ENCODE measurements at places on chromosomes 12 and 14. TPM values are rescaled to one million over a fixed set of nuclear protein-coding genes. Genes with fewer than 3 reads are reported as not detected.

DNA sequence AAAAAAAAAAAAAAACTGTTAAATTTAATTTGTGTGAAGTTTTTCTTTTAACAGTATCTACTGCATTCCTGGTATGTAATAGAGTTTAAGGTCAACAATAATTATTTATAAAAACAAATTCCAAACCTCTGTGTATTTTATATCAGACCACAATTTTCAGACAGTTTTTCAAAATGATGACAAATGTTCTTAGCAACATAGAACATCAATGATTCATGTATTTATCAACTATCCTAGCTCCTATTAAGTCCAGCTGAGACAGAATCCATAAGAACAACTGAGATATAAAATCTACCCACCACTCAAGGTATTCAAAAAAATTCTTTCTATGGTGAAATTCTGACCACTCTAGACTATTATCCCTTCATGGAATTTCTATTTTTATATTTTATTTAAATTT is 144.5 kb downstream of the EPS8 start:
- no peak for DNase-seq

The C12orf75 gene
- polyA plus RNA-seq: 181 TPM

GRCh38 chr12:19190292-19191031 is 60.9 kb downstream of the PLEKHA5 start:
- DNase-seq: no peak

DNA sequence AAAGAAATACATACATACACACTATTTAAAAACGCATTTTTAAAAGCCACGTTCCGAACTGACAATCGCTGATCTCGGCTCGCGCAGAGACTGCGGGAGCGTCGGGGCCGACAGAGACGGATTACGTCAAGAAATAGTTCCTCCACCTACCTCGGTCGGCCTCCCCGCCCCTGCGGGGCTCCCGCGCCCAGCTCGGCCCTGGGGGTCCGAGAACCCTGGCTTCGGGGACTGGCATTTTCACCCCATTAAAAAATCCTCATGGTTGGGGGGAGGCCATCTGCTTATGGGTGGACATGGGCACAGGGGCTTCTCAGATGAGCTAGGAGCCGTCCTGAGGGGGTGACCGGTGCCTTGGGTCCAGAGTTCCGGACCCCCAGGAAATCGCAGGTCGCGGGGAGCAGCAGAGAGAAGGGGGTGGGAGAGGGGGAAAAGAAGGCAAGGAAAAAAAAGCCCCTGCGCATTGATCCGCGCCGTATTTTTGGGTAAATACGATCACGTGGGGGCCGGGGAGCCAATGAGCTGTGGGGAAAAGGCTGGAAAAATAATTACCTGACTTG is 324 bp upstream of the HOXC9 start:
- DNase-seq: no peak

GRCh38 chr12:86950043-86950442 is 693.9 kb upstream of the MGAT4C start:
- DNase-seq: no peak

DNA sequence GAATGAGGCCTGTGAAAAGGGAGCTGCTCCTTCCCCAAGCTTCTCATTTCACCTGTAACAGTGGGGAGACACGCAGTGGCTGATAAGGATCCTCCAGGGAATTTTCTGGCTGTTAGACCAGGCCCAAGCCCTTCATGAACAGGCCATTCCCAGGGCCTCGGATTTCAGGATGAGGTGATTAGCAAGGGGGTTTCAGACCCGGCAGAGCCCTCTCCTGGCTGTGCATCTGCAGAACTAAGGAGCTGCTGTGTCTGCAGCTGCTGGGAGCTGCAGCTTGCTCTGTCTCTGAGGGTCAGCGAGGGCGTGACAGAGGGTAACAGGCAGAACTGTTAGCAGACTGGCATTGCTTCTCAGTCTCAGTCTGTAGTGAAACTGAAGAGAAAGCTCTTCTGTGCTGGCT is 110.4 kb downstream of the KCNA5 start:
- no peak for DNase-seq

DNA sequence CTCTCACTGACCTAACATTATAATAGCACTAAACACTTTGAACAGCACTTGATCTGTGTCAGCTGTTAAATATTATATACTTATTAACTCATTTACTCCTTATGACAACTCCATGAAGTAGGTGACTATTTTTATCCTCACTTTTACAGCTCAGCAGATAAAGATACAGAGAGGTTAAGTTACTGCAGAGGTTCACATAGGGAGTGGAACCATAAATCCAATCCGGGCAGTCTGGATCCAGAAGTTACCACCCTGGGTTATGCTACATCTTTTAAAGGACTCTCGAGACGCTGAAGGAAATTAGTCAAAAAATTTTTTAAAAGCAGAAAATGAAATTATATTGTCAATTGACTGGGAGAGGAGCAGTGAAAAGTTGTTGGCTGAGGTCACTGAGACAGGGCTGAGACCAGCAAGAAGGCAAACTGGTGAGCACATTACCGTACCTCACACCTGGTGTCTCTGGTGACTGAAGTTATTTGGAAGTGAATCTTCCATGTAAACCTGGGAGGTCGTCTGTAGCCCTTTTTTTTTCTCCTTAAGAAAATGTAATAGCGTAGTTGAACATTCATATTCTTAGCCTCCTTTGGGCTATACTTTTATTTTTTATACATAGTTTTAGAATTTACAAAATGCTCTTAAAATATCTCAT is 1.2 kb upstream of the RIMKLB start:
- no peak for DNase-seq

DNA sequence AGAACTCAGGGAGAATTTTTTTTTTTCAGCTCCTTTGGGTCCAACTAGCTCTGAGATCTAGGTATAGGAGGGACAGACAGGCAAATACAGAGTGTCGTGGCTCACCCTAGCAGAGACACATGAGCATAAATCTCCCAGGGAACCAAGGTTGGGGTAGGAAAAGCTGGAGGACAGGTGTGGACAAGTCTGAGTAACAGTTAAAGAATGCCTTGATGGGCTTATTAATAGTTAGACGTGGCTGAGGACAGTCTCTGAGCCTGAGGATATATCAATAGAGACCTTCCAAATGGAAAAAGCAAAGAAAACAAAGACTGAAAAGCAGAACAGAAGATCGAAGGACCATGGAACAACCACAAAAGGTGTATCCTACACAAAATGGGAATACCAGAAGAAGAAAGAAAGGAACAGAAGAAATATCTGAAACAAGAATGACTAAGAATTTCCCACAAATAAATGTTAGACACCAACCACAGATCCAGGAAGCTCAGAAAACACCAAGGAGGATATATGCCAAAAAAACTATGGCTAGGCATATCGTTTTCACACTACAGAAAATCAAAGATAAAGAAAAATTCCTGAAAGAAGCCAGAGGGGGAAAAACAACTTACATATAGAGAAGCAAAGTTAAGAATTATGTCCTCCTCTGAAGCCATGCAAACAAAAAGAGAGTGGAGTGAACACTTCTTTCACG is 80.9 kb downstream of the PTPRB start:
- DNase-seq: no peak

The CLMN gene
- polyA plus RNA-seq: 0.15 TPM

The TBC1D30 gene
- polyA plus RNA-seq: not detected

- no peak for DNase-seq
These were observed 42.6 kb upstream of the FBRSL1 start for GRCh38 chr12:132447327-132447720.

DNA sequence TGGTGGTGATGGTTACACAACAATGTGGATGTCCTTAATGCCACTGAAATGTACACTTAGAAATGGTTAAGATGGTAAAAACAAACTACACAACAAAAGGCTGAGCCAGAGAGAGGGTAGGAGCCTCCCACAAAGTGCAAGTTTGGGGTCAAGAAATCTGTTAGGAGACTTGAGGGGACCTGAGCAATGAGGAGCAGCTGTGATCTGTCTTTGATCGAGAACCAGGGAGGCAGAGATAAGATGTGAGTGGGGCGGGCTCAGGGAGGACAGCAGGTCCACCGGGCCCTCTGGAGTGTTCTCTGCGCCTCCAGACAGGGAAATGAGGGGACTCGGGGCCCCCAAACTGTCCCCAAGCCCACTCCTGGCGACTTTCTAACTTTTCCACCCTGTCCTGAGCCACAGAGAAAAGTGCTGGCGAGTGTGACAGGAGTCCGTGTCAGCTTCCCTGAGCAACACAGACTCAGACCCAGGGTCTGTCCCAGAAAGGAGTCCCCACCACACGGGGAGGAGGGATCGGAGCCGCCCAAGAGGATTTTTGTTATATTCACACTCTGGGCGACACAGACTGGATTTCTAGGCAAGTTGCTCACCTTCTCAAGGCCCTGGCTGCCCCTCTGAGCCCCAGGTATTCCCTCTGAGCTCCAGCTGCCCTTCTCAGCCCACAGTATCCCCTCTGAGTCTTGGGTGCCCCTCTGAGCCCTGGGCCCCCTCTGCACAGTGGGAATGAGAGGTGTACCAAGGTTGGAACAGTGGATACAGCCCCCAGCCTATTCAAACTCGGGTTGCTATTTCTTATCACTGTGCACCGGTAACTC is 11.5 kb upstream of the SCARB1 start:
- no peak for DNase-seq

The KCNJ8 gene
- not detected for polyA plus RNA-seq

The OTOGL gene
- polyA plus RNA-seq: not detected

GRCh38 chr12:6265038-6265405 is 45.5 kb upstream of the PLEKHG6 start:
- DNase-seq: no peak

The KCNC2 gene
- polyA plus RNA-seq: not detected

- DNase-seq: no peak
These were observed 143.9 kb downstream of the ALX1 start for GRCh38 chr12:85423947-85424346.

GRCh38 chr12:93126069-93126474 is 197.0 kb upstream of the EEA1 start:
- no peak for DNase-seq

DNA sequence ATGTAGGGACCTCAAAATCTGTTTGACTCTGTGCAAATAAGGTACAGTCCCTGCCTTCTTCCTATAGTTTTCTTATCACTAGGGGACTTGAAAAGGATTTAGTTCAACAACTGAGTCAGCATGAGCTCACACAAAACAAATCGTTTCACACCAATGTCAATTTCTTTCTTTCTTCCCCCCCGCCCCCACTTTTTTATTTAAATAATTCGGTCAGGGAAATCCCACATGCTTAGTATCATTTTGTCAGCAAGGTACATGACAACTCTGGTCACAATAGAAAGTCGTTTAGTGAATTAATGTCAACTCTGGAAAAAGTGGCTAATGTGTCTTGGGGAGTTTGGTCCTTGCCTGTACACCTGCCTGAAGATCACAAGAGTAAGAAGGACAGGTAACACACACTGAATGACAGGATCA is 232.2 kb upstream of the PLEKHG7 start:
- no peak for DNase-seq

DNA sequence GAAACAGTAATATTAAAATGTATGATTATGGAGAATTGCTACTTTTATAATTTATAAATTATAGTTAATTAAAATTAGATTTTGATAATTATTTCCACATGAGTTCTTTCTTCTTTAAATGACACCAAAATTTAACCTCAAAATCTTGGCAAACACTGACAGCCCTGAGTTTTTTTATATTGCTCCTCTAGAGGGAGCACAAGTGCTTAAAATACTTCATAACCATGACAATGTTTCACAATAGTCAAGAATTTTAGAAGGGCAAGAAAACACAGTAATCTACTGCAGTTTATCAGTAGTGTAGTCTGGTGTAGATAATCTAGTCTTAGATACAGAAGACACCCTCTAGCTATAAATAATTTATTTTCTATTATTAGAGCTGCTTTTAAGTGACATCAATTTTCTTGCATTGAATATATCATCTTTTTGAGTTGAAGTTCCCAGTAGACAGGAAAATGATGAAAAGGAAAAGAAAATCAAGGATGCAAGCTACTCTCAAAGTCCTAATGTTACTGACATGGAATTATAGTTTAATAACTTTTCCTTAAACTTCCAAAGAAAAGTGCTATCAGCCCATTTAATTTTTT is 14.3 kb upstream of the PTGER2 start:
- peak; percentile 48 for DNase-seq

DNA sequence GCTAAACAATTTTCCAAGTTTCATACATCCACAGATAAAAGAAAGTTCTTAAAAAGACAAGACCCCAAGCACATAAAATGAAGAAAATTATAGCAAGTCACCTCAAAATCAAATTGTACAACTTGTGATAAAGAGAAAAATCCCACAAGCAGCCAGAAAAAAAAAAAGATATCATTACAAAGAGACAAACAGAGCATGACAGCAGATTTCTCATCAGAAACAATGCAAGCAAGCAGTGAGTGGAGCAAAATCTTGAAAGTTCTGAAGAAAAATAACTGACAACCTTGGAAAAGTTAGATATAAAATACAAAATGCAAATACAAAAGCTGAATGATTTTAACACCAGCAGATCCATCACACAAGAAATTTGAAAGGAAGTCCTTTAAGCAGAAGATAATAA is 194.5 kb upstream of the SOX5 start:
- no peak for DNase-seq

The LTB4R2 gene
- 2.6 TPM for polyA plus RNA-seq

DNA sequence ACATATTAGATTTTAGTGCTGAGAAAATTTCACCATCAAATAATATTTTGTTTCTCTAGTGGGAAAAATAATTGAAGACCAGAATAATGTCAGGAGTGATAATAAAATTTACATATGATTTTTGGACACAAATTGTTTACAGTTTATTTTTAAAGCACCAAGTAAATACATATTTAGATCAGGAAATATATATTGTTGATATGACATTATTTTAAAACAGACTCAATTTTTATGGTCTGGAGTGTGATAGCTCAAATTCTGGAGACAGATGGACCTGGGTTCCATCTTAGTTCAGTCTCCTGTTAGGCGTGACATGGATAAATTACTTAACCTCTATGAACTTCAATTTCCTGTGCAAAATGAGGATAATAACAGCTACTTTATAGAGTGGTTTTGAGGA is 135.4 kb downstream of the TPH2 start:
- no peak for DNase-seq

DNA sequence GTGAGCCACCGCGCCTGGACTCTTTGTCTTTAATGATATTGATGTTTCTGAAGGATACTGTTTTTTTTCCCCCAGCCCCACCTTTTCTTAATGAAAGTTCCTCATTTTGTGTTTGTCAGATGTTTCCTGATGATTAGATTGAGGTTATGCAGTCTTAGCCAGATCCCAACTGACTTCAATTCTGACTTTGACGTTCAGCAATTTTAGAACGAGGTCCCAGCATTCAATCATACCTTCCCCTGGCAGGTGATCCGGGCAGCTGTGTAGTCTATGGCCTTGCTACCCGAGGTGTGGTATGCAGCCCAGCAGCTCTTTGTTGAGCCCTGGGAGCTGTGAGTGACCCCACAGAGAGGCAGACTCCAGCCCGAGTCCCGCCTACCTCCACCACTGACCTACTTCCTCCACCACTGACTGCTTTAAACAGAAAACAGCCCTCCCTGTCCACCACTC is 82.7 kb downstream of the LGMN start:
- no peak for DNase-seq

DNA sequence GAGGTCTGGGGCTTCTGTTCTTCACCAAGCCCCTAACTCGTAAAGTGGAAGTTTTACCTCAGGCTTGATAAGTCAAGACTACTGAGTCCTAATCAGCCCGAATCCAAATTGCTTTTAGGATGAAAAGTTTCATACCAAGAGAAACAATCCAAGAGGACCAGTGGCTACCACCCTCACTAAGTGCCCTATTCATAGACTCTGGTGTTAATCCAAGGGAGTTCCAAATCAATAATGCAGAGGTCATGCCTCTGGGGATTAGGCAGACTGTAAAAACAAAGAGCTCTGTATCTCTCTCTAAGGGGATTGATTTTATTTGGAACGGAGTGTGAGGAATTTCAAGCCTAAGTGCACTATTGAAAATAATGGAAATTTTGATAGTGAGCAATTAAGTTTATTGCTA is 76.3 kb upstream of the LMNTD1 start:
- DNase-seq: no peak

The ADAM21 gene
- polyA plus RNA-seq: 0.12 TPM

The CLEC7A gene
- not detected for polyA plus RNA-seq

All from CD8-positive, alpha-beta memory T cell (primary cell).